ENCODE measurements at places on chromosomes 3 and 15.

DNA sequence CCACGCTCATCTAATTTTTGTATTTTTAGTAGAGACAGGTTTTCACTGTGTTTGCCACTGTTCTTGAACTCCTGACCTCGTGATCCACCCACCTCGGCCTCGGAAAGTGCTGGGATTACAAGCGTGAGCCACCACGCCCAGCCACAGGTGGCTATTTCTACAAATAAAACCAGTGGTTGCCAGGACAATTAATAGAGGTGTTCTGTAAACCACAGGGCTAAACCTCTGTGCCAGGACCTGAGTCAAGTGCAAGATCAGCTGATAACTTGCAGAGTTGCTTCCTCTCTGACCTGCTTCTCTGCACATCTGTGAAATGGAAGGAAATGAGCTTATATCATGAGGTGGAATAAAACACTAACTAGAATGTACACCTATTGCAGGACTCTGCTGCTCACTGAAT is 72.8 kb downstream of the CD200R1L start:
- DNase-seq, result peak; percentile 56

- no peak for DNase-seq
These were observed 33.5 kb downstream of the MYL3 start for GRCh38 chr3:46829699-46830208.

DNA sequence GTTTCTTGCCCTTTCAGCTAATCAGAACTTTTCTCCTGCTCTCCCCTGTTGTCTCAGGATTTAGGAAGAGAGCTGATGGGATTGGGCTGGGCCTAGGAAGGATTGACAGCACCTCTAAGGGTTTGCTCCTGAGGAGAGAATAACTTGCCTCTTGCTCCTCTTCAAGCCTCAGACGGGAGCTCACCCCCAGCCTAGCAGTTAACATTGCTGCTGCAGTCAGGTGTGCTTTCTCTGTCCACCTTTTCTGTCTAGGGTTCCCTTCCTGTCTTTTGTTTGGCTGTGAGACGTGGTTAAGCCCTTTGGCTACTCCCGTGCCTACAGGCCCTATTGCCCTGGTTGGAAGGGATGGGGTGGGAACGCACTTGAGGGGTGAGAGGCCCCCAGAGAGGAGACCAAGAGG is 20.1 kb downstream of the TMEM108 start:
- no peak for DNase-seq

DNA sequence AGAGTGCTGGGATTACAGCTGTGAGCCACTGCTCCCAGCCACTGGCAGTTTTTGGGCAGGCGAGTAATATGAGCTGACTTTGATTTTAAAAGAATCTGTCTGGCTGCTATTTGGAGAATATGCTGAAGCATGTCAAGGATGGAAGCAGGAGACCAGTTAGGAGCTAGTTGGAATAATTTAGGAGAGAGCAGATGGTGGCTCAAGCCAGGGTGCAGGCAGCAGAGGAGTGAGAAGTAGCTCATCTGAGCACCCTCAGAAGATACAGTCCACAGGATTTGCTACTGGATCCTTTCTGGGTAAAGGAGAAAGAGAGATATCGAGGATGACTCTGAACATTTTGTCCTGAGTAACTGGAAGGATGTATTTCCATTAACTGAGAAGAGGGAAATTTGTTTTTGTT is 30.4 kb upstream of the BDH1 start:
- no peak for DNase-seq

GRCh38 chr15:70605606-70606410 is 157.6 kb downstream of the UACA start:
- no peak for DNase-seq

DNA sequence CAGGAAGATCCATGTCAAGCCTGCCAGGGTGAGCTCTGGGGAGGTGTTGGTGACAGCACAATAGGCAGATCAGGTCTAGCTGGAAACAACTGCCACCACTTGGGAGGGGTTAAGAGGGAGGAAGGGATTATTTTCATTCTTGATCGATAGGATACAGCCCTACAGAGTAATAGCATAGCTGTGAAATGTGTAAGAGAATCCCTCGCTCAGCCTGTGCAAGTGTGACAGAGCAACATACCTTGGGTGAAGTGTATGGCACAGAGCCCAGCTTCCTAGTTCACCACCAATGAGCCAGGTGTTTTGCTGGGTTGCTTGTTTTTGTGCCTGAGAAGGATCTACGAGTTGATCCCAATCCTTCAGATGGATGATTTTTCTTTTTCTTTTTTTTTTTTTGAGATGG is 9.2 kb upstream of the DCUN1D1 start:
- DNase-seq, result peak; percentile 22

DNA sequence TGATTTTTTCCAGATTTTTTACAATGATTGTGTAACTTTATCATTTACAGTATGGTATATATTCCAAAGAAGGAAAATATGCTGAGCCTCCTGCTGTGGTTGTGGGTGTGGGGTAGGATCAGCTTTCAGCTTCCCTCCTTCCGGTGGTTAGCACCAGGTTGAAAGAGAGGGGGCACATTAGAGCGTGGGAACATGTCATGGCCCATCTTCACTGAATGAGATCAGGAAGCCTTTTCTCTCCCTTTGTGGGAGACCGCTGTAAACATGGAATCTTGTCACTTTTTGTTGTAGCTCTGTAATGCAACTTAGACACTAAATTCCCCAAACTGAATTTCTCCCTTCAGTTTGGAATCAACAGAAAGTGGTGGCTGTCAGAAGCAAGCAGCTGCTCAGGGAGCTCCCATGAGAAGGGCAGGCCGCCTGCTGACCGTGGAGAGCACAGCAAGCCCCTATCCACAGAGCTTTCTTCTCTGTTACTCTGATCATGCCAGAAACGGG is 86.7 kb upstream of the LIMD1 start:
- DNase-seq, result no peak

GRCh38 chr3:198043119-198043518 is 83.1 kb downstream of the LMLN start:
- no peak for DNase-seq

GRCh38 chr15:48530528-48530927 is 115.0 kb downstream of the FBN1 start:
- no peak for DNase-seq

DNA sequence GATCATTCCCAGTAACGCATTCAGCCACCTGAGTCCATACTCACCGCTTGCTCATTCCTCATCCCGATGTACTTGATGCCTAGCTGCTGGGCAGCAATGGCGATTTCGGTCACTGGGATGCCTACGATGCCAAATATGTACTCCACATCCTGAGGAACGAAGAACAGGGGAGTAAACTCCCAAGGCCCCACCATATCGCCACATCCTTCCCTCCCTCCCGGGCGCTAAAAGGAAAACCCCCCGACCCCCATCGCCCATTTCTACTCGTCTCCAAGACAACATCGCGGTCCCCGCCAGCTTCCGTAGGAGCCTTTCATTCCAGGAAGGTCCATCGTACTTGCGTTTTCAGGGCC is 347 bp downstream of the HACL1 start:
- no peak for DNase-seq

GRCh38 chr15:76791511-76791910 is 113.6 kb downstream of the SCAPER start:
- DNase-seq, result no peak

GRCh38 chr3:17747174-17747889 is 4.9 kb upstream of the TBC1D5 start:
- DNase-seq, result no peak

DNA sequence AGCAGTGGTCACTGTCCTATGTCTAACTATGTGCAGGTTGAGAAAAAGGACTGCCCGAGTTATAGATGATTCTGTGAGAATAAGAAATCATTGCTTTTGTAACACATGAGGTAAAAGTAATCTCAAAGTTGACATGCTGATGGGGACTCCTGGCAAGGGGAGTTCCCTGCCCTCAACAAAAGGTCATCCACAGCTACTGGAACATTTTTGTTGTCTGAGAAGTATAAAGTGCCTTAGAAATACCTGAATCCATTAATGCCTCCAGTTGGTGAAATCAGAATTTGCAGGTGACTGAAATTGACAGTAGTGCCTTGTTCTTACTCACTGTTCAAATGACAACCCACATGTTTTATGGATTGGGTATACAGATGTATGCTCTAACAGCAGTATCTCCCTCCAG is 43.7 kb upstream of the RBM5 start:
- no peak for DNase-seq

DNA sequence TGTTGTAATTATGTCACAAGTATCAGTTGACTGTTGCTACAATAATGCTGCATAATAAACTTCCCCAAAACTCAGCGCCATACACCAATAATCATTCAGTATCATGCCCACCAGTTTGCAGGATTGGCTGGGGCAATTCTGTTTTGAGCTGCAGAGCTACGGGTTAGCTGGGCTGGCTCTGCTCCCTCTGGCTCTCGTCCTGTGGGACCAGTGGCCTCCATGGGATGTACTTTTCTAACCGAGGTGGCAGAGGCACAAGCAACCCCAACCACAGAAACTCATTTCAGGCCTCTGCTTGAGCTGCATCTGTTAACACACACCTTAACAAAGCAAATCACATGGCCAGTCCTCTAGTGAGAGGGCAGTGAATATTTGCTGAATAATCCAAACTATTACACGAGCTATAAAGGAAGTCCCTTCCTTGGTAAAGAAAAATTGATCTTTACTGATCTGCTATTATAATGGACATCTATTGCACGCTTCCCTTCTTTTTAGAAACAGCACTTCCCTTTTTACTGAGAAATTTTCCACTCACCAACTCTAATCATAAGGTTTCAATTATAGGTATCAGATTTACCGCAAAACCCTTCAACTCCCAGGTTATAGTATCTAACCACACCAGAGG is 10.9 kb upstream of the BCL2A1 start:
- no peak for DNase-seq

- DNase-seq, result peak; percentile 4
These were observed 44.7 kb downstream of the ATP11B start for GRCh38 chr3:182837855-182838454.

DNA sequence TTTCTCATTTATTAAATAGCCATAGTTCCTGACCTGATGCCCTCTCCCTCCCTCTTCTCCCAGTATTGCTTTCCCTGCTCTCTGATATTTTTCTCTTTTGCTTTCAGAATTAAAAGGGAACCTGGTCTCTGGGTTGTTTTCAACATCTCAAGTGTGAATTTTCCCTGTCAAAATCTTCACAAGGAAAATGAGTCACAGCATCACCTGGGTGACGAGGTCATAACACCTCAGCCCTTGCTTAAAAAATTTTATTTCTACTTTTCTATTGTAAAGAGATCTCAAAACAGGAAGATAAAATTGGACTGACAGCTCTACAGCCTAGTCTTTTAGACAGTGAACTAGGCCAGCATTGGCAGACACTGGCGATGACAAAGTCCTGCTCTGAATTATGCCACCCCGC is 40.1 kb downstream of the GAP43 start:
- peak; percentile 26 for DNase-seq
